ENCODE measurements at places on chromosomes 6 and 20.

GRCh38 chr6:165988302-165988756, 179.3 kb downstream of the TBXT start:
- DNase-seq = no peak

DNA sequence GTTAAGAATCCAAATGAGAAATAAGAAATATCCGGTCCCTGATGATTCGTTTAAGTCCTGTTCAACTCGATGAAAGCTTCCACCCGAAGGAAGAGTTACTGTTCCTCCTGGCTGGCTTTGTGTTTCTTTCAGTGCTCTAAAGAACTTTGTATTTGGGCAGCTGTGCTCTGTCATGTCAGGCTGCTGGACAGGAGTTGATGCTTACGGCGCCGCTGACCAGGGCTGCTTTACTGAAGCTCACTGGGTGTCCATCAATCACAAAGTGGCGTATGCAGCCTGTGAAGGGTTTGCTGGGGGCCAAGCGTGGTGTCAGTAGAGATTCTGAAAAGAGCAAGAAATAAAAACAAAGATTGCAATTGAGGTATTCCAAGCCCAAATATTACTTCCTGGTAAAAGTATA, 21.9 kb downstream of the FAM229B start:
- DNase-seq = no peak

GRCh38 chr6:3388786-3389185, 68.1 kb downstream of the SLC22A23 start:
- no peak for DNase-seq

- no peak for DNase-seq
Observed at GRCh38 chr6:150894935-150895552, 29.5 kb downstream of the MTHFD1L start.

- DNase-seq = no peak
Observed at GRCh38 chr6:34074064-34074742, 71.7 kb downstream of the GRM4 start.

- DNase-seq = no peak
Observed at GRCh38 chr6:160319246-160319645, 28.9 kb upstream of the SLC22A3 start.

Measured in activated CD4-positive, CD25-positive, alpha-beta regulatory T cell treated with anti-CD3 and anti-CD28 coated beads, Interleukin-2, amount 50 U/mL, for 72 hours (primary cell).